ENCODE measurements at places on chromosomes 4 and X. TPM values are rescaled to one million over a fixed set of nuclear protein-coding genes. Genes with fewer than 3 reads are reported as not detected.

GRCh38 chr4:37486166-37486565 lies 200.0 kb downstream of the RELL1 start:
- no peak for DNase-seq

GRCh38 chr4:155530857-155531256 lies 135.8 kb upstream of the GUCY1A1 start:
- DNase-seq, result no peak

DNA sequence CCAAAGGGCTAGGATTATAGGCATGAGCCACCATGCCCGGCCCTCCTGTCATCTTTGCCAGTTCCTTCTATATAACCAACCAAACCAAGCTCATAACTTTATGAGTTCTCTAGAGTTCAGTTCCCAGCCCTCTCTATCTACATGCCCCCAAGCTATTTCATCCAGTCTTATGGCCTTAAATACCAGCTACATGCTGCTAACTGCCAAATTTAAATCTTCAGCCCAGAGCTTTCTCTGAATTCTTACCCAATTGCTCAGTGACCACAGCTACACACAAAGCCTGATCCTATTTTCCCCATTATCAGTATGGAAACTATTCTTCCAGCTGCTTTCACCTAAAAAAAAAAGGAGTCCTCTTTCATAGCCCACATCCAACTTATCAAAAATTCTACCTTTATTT lies 23.1 kb downstream of the TMEM184C start:
- DNase-seq, result peak; percentile 30

DNA sequence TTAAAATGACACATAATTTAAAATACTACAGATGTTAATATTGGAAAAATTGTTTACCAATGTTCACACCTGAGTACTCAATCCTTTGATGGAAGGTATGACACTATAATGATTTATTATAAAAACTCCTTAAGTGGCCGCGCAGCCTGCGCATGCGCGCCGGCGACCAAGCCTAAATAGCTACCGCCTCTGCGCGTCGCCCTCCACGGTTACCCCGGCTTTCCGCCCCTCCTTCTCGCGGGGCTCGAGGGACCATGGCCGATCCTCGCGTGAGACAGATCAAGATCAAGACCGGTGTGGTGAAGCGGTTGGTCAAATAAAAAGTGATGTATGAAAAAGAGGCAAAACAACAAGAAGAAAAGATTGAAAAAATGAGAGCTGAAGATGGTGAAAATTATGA lies 170.2 kb downstream of the DMD start:
- DNase-seq, result no peak

DNA sequence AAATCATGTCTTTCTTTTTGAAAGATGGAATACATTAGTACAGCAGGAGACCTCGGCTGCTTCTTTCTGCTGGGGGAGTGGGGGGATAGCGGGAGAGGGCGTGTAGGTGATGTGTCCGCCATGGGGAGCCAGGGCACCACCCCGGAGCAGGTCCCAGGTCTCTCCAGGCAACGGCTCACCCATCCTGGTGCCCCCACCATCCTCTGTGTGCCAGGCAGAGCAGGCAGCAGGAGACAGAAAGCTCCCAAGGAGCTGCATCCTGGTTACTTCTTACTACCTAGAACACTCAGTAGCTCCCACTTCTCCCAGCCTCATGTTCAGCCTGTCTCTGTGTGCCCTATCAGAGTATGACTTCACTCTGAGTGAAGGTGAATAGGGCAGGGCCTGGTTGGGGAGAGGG lies 23.6 kb downstream of the TNIP2 start:
- DNase-seq, result no peak

GRCh38 chrX:5054852-5055251 lies 1173.8 kb downstream of the NLGN4X start:
- DNase-seq, result no peak

DNA sequence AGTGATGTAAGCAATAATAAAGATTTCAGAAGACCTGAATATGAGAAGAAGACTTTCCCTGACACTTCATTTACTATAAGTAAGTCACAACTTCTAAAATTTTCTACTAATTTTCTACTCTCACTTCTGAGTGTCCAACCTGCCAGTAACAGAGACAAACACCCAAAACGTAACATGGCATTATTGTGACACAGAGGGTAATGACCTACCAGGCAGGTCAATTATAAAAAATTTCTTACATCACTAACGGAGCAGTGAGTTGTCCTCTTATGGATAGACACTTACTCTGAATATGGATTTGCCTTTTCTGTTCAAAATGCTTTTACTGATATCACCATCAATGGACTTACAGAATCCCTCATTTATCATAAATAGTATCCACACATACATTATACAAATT lies 405.9 kb upstream of the MAGEB16 start:
- DNase-seq, result no peak

DNA sequence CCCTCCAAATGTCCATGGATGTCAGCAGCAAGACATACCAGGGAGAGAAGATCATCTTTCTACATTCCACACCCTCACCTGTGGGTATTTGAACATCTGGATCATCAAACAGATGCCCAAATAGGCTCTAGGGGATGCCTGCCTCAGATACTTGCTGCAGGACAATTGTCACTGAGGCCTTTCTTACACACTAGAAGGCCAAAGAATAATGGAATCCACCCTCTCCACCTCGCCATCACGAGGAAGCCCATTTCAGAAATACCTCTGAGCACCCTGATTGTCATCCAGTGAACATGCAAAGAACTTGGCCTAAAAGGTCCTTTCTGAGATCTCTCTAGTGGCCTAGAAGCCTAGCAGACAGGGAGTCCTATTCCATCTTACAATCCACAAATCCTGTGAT lies 6.9 kb upstream of the KIAA1210 start:
- no peak for DNase-seq

DNA sequence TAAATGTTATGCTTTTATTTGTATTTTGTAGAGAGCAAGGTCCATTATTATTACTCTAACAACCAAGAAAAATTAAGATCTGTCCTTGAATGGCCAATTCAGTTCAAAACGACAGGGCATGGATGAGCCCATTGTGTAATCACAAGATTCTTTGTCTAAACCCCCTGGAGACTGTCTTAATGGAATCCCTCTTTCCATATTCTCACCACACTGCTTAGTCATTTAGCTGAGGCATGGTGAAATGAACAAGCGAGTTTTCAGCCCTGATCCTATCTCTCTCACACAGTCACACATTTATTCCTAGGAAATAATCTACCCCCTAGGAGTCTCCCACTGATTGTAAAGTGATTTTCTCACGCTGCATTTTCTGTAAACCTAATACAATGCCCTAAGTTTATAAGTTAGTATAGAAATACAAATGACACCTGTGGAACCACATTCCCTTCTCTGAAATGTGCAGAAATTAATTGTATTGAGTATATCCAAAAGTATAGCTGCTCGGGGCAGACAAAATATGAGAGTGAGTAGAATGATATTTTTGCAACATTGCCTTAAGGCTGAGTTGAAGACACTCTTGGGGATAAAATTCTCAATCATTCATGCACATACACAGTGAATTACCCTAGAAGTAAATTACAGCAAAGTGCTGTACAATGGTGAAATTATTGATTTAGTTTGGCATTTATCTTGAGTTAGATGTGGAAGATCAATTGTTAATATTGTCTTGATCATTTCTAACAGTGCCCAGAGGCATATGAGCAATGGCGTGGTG lies 119.7 kb upstream of the PCDH7 start:
- peak; percentile 22 for DNase-seq

The FAM50A gene
- total RNA-seq, result 39.0 TPM

The STATH gene
- not detected for total RNA-seq

The C1GALT1C1 gene
- total RNA-seq, result 41.1 TPM
